ENCODE measurements at places on chromosomes 12 and 14.

- DNase-seq: peak; percentile 15
Observed at GRCh38 chr12:121005346-121005815, 10.9 kb downstream of the C12orf43 start.

GRCh38 chr14:77457115-77457521, 283 bp downstream of the VIPAS39 start:
- no peak for DNase-seq

DNA sequence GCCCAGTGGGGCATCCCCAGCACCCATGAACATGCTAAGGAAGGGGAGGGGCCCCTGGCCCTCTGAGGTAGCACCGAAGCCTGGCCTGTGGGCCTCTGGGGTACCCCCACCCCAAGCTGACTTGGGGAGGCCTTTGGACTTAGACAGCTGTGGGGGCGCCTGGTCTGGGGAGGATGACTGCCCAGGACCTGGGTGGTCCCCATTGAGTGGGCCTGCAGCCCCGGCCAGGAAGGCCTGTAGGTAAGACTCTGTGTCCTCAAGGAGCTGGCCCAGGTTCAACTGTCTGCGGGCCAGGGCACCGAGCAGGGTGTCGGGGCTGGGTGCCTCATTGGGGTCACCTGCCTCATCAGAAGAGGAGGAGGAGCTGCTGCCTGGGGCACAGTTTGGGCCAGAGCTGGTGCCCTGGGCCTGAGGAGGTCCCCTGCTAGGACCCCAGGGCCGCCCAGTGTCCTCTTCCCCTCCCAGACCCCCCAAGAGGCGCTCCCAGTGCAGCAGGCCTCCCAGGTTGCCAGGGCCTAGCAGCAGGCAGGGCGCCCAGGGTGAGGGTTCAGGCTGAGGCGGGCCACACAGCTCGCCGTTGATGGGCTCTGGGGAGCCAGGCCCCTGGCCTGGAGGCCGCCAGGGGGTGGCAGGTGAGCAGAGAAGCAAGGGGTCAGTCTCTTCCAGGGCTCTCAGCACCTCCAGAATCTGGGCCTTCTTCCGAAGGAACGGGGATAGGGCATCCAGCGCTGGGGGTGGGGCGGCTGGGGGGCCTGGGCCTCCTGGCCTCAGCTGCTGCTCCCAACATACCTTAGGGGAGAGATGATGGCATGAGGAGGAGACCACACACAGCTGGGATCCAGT, 31.4 kb downstream of the NCKAP5L start:
- DNase-seq: no peak

- no peak for DNase-seq
Observed at GRCh38 chr14:36818794-36819384, 157.2 kb downstream of the PAX9 start.

GRCh38 chr12:22802883-22803630, 178.1 kb downstream of the ETNK1 start:
- DNase-seq: no peak

DNA sequence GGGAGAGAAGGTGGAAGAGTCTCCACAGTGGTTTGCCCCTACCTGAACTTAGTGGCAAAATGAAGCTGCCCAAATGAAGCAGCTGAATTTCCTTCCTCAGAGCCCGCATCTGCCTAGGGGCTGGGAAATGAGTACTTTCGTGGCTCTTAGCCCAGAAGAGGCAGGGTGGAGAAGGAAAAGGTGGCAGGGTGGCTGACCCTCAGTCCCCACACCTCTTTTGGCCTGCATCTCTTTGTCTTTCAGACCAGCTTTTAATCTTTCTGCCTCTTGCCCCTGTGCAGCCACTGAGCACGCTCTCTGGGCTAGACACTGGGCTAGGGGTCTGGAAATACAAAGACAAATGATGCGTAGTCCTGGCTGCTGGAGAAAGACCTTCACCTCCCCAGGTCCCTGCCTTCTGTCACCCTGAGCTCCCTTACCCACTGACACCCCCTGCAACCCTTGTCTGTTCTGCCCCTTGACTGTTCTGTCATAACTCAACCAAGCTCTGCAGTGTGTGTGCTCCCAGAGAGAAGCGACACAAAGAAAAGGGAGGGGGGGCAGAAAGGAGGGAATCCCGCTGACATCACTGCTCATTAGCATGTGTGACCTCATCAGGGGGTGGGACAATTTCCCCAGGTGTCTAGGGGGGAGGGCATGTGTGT, 371 bp upstream of the REM2 start:
- DNase-seq: no peak

DNA sequence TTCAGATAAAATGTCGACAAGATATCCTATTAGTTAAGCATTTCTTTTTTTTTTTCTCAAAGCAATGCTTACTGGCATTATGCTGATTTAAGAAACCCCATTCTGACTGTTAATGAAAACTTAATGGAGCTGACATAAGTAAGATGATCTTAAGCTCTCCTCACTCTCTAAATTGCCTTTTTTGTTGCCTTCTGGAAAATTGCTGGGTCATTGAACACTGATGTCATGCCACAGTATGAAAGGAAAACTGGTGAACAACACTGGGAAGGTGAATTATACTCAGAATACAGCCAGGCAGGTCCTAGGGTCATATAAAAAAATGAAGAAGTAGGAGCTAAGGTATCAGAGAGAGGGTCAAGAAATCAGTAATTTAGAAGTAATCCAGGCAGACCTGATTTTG, 179.9 kb downstream of the BTG1 start:
- no peak for DNase-seq

GRCh38 chr12:108191938-108192337, 62.9 kb downstream of the WSCD2 start:
- no peak for DNase-seq

DNA sequence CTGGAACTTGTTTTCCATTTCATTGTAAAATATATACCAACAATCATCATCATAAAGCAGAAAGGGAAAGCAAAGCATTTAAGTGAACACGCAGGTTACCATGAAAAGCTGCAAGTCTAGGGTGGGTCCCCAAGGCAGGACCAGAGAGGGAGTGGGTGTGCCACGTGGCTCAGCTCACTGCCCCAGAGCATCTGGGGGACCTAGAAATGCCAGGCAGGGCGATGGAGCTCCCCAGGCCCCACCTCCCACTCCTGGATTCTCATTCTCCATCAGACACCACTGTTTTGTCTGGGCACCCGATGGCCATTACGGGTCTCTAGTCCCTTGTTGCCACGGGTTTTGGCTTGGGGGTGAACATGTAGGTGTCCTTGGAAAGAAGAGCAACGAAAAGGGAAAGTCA, 34.7 kb downstream of the BCL11B start:
- no peak for DNase-seq

DNA sequence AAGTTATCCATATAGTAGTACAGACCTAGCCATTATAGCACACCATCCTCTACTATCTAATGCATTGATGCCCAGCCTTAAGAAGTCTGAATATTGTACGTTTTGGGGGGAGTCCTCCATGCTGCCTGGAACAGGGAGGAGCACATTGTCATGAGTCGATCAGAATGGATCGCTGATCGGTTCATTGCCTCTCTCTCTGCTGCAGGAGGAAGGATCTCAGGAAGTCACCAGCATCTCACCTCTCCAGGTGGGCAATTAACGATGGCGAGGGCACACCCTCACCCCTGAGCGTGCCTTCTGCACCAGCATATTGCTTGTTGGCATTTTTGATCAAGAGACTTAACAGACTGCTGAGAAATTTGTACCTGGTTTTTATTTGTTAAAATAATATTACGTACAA, 11.5 kb downstream of the CCND2 start:
- DNase-seq: no peak

DNA sequence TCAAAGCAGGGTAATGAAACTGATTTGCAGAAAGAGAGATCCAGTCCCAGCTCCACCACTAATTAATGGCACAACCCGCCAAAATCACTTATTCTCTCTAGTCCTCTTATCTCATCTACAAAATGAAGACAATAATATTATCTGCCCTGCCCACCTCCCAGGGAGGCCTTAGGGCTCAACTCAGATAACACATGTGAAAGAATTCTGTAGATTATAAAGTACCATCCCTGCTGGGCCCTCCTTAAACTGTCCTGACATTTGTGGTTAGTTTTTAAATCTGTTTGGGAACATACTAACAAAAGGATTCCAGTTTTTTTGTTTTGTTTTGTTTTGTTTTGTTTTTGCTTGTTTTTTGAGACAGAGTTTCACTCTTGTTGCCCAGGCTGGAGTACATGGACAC, 7.3 kb downstream of the POMT2 start:
- no peak for DNase-seq

DNA sequence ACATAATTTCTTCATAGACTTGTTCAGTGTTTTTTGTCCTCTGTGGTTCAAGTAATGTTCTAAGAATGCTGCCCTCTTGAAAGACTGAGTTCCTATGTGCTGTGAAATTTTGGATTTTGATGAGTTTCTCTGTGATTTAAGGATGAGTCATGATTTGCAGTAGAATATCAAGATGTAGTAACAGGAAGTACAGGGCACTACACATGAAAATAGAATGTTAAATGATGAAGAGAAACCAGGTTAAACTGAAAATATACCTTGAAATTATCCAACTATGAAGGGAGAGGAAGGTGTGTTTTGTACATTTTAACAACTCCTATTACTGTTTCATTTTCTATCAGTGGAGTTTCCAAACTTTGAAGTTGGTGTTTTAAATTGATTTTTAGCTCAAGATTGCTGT, 4.8 kb downstream of the ELK3 start:
- DNase-seq: no peak

GRCh38 chr14:63524537-63525155, 18.5 kb downstream of the PPP2R5E start:
- DNase-seq: no peak

- no peak for DNase-seq
Observed at GRCh38 chr12:57713209-57713608, 19.3 kb downstream of the OS9 start.

GRCh38 chr12:75587340-75588106, 76.1 kb upstream of the KRR1 start:
- DNase-seq: no peak

DNA sequence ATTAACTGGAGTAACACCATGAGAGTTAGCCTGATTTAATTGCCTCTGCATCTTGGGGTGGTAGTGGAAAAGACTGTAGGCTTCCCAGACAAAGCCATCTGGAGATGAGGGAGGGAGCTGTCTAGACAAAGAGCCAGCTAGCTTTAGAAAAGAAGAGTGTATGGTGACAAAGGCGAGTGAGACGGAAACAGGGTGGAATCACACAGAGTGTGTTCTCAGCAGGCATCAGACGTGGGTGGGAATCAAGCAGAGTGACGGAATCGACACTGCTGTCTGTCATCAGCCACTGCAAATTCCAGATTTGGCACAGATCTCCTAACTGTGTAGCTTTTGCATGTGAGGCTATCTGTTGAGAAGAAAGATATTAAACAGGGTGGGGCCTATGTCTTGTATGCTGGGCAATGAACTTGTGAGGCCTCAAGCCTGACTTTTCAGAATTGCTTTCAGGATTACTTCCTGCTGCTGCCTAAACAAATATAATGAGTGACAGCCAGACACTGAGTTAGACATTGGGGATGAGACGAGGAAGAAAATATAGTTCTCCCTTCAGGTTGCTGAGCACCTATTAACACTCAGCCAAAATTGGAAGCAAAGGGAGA, 236.5 kb upstream of the GRIP1 start:
- no peak for DNase-seq

DNA sequence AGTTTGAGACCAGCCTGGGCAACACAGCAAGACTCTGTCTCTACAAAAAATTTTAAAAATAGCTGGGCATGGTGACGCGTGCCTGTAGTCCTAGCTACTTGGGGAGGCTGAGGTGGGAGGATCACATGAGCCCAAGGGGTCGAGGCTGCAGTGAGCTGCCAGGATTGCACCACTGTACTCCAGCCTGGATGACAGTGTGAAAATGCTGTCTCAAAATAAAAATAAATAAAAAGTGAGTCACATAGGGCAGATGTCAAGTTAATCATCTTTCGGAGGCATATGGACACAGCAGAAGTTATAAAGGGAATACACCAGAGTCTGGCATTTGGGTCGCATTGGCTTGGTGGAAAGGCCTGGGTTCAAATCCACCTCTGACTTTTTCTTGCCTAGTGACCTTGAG, 92.7 kb downstream of the PHETA1 start:
- DNase-seq: no peak

- no peak for DNase-seq
Observed at GRCh38 chr14:47919334-47919846, 244.0 kb upstream of the MDGA2 start.

DNA sequence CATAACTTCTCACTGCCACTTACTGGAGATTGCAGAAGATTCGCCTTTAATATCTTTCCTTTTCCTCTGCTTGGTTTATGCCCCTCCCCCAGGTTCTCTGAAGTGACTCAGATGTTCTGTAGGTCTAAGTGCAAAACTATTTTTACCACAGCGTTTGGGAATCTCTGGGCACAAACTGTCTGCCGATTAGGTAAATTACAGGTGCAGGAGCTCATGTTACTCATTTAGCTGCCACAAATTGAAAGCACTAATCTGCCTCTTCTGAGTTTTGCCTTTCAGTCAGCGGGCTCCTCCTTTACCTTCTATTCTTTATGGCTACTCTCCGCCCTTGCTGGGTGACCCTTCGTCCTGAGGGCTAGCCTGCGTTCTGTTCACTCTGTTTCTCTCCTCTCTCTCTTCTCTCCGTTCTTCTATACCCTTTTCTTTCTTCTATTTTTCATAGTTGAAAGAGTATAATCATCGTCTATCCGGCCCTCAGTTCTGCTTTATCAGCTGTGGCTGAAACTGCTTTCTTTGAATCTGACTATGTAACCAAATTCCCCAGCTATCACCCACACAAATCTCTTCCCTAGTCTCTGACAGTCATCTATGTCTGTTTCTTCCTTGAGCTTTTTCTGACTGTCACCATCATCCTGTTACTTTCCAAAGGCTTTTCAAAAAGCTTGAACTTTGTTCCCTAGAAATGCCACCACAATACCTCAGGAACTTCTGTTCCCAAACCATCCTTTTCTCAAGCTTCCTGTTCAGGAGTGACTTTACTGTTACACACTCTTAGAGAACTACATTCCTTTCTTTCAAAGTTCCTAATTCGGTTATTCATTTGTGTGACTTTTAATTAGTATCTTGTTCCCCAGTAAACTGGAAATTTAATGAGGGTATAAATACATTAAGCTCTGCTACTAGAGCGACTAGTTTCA, 4.3 kb upstream of the MYF6 start:
- no peak for DNase-seq

GRCh38 chr14:37623971-37624370, 28.5 kb downstream of the TTC6 start:
- DNase-seq: no peak

- DNase-seq: no peak
Observed at GRCh38 chr14:54447231-54447692, 6.1 kb upstream of the CNIH1 start.

Measured in stimulated activated CD4-positive, alpha-beta T cell treated with anti-CD3 and anti-CD28 coated beads, Interleukin-1b, Interleukin-23, amount 100 ng/mL, for 4 hours (primary cell).